ENCODE measurements at places on chromosomes 16 and 17. TPM values are rescaled to one million over a fixed set of nuclear protein-coding genes. Genes with fewer than 3 reads are reported as not detected.

Gene PHOSPHO1
- 0.23 TPM for total RNA-seq

Gene FGF11
- 2.7 TPM for total RNA-seq

Gene ARL5C
- not detected for total RNA-seq

Gene KCNJ12
- total RNA-seq: 2.4 TPM

Gene NLRC3
- total RNA-seq: 4.0 TPM

Gene SCGB1C2
- total RNA-seq: not detected

Gene TNS4
- total RNA-seq: 0.23 TPM

Gene CCL17
- not detected for total RNA-seq

Gene PIMREG
- 1.4 TPM for total RNA-seq

Gene KRTAP4-4
- total RNA-seq: not detected

Gene PIRT
- 0.32 TPM for total RNA-seq

Gene ALOX12B
- 0.43 TPM for total RNA-seq

Gene CLDN6
- total RNA-seq: 1.1 TPM

Gene STAT5B
- 61.7 TPM for total RNA-seq

Gene MYH1
- total RNA-seq: 0.52 TPM

Gene IRX3
- total RNA-seq: 0.43 TPM

Gene CD300H
- total RNA-seq: not detected

Gene CA5A
- total RNA-seq: 0.14 TPM

Gene HS3ST4
- total RNA-seq: 0.12 TPM

Gene MARVELD3
- total RNA-seq: 28.8 TPM

Gene CTRB2
- 26.7 TPM for total RNA-seq

Gene RASD1
- total RNA-seq: 4.6 TPM

Gene TMEM208
- 46.9 TPM for total RNA-seq

Gene KARS1
- total RNA-seq: 80.6 TPM

Gene SMTNL2
- 2.4 TPM for total RNA-seq
